ENCODE measurements at places on chromosomes 6 and 20.

DNA sequence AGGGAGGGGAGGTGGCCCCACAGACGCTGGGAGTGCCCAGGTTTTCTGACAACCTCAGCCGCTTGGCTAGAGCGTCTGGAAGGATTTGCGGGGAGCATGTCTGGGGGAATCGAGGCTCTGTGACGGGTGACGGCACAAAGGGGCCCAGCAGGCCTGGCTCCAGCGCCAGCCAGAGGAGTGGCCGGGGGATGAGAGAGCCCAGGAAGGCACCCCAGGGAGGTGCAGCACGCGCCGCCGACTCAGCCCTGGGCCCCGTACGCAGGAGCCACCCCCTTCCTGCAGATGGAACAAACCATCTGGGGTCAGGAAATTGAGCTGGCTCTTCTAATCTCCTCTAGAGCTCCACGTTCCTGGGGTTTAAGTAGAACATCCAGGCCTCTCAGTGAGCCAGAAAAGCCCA lies 5.9 kb upstream of the SLCO4A1 start:
- no peak for DNase-seq

DNA sequence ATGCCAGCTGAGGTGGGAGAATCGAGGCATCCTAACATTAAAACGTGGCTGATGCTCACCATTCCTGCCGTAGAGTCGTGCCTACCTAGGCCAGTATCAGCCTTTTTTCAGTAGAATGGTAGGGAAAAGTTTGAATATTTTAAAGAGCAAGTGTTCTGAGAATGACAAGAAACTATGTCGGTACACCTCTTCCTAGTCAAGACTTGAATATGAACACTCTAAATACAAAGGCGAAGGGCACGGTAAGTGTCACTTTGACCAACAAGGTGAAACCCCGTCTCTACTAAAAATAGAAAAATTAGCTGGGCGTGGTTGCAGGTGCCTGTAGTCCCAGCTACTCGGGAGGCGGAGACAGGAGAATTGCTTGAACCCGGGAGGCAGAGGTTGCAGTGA lies 1.0 kb downstream of the GINM1 start:
- DNase-seq = no peak

DNA sequence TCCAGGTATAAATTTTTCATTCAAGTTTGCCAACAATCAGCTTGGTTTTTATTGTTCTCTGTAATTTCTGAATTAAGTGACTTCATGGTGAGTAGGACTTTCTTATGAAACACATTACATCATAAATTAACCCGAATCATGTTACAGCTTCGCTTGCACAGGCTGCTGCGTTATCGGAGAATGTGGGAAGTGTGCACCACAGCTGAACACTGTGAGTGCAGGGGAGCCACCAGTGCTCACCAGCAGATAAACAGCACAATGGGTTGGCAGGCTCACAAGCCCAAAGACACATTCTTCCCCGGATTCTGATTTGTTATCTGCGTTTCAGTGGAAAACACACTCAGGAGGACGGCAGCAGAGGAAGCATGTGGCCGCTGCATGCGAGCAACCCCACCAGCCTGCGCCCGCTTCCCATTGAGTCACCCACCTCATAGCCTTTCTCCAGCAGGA lies 121.1 kb downstream of the GMDS start:
- DNase-seq = no peak

GRCh38 chr6:169171016-169171415 lies 82.6 kb downstream of the THBS2 start:
- DNase-seq = no peak

DNA sequence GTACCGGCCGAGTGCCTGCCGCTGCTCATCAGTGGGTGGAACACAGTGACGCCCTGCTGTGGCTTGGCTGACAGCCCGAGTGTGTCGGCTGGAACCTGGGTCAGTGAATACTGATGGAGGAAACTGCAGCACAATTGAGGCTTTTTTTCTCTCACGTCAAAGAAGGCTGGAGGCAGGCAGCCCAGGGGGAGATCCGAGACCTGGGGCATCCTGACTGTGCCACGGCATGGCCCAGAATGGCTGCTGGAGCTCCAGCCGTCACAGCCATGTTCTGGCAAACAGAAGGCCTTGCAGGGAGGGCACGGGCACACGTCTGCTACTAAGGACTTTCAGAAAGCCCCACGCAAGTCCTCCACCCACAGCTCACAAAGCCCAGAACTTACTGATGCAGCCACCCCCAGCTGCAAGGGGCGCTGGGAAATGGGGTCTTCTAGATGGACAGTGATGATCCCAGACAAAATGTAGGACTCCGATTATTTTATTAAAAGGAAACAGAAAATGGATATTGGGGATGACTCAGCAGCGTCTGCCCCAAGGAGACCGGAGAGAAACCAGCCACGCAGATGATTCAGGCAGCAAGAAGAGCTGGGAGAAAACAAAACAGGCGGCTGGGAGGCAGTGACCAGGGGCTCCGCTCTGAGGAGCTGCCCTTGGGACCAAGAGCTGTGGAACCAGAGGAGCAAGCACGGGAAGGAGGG lies 140.0 kb downstream of the TAF4 start:
- DNase-seq = no peak

DNA sequence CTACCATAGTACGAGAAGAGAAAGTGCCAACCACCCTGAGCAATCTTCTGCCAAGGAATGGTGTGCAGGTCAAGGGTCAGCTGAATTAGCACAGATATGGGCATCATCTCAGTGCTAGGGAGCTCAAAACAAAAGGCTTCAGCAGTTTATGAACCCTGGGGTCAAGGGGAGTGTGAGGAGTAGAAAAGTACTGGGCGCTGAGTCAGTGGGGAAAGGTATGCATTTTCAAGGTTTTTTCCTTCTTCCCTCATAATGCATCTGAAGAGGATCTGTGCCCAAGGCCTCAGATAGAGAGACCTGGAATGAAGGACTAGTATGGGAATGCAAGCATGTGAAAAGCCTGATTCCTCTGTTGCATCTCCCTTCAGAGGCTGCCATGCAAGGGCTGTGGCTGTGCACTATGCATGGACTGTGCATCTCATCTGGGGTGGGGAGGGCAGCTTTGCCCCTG lies 81.7 kb downstream of the PERP start:
- DNase-seq = no peak

DNA sequence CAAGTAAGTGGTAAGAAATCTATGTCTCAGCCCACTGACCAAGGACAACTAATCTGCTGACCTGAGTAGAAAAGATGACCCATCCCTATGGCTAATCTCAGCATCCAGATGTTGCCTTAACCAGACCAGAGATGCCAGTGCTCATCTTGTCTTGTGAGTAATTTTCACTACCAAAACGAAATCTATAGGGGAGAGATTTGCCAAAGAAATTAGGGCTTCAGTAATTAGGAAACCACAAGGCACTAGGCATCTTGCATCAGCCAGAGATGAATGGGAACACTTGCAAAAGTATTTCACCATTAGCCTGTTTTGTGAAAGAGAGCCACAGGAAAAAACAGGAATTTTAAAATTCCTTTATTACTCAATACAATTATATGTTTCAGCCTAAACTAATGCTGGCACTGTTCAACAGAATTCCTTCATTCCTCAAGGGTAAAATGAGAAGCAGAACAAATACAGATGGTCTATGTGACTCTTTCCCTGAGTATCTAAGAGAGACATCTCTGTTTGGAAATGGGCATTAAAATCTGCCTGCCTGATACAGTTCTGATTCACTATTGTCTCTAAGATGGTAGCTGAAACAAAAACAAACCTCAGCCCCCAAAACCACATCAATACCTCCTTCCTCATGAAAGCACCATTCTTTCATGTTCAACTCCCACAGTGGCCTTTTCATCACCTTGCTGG lies 87.8 kb downstream of the GMDS start:
- no peak for DNase-seq

DNA sequence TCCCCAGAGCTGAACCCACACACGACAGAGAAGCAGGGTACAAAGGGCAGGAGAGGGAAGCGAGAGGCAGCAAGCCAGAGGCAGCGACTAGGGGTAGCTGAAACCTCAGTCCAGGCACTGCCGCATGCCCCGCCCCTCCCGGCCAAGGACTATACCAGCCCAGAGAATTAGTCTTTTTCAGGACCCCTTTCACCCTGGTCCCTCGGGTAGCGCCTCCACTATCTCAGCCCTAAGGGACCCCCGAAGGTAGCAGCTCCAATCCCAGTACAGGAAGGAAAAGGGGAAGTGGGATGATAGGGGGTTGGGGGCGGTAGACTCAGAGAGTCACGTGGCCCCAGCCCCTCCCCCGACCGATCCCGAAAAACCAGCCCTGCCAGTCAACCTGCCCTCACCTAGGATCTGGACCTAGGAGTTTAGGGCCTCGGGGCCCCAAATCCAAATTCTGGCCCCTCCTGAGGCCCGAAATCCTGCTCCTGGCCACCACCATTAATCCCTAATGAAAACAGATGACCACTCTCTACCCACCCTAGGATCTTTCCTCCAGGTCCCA lies 1.3 kb downstream of the RGL2 start:
- DNase-seq = no peak

- no peak for DNase-seq
Observed at GRCh38 chr20:21511485-21511849, 2.4 kb downstream of the NKX2-2 start.

DNA sequence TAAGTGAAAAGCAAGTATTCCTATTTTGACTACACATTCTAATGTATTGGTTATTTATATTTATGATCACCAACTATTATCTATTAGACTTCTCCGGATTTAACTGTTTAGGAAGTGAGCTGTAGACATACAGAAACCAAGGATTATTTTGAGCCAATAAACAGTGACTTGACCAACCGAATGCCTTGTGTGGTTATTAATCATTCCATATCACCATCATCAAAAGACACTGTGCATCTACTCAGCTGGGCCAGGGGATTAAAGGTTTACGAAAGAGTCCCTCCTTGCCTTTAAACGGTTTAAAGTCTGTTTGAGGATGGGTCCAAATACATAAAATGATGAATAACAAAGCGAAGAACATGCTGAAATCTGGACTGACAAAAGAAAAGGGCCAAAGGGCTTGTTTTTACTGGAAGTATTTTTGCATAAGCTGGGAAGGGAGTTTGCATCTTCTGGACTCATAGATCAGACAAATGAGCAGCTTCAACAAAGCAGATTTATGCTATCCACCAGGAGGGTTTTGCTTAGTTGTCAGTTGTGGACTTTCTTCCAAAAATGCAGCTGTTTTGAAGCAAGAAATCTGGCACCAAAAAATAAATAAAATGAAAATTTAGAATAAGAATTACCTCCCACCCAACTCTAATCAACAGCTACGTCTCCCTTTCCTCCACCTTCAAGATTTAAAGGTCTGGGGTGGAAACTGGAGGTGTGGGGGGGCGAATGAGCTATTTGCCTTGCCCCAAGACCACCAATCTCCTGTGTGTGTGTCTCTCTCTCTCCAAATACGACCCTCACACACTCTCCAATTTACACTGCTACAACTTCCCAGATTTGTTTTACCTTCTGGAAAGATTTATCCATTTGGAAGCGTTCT lies 33.6 kb upstream of the ID4 start:
- no peak for DNase-seq

- DNase-seq = no peak
Observed at GRCh38 chr6:83474309-83474708, 38.0 kb upstream of the PRSS35 start.

GRCh38 chr20:32753731-32754130 lies 8.5 kb upstream of the DNMT3B start:
- DNase-seq = no peak

GRCh38 chr20:54276577-54277169 lies 68.8 kb downstream of the PFDN4 start:
- DNase-seq = no peak

DNA sequence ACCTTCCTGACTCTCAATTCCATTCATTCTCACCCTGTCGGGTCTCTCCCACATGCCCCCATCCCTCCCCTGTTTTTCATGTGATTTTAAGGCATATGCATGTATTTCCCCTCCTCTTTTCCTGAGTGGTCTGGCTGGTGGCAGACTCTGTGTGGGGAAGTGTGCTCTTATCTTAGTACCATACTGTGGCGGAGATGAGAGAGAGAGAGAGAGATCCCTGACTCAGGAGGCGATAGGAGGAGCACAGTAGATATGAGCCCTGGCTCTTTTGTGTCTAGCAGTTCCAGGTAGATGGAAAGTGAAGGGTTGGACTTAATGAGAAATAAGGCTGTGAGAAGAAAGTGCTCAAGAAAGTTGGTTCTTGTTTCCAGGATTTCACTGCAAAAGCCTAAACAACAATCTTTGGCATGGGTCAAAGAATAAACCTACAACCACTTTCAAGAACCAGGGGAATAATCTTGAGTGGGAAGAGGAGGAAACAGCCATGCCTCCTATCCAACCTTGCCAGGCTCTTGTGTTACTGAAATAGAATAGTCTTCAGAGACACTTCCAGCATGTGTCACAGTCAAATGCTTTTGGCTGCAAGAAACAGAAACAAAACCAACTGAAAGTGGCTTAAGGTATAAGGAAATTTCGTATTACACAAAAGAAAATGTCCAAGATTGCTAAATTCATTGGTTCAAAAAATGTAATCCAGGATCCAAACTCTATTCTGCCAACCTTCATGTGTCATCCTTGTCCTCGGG lies 123.8 kb upstream of the MYLIP start:
- DNase-seq = no peak

- no peak for DNase-seq
Observed at GRCh38 chr6:154001494-154002285, 37.4 kb upstream of the OPRM1 start.

GRCh38 chr20:16387666-16388065 lies 185.6 kb downstream of the KIF16B start:
- DNase-seq = no peak

Measured in stimulated activated CD8-positive, alpha-beta memory T cell treated with anti-CD3 and anti-CD28 coated beads, Interleukin-7, amount 100 ng/mL, for 1 hour (primary cell).